Naive B cell (primary cell): ENCODE measurements at places on chromosomes 7 and 10. TPM values are rescaled to one million over a fixed set of nuclear protein-coding genes. Genes with fewer than 3 reads are reported as not detected.

GRCh38 chr7:30200591-30200990 is 65.8 kb downstream of the MTURN start:
- no peak for DNase-seq

GRCh38 chr7:3033581-3033980 is 10.1 kb downstream of the CARD11 start:
- DNase-seq = no peak

DNA sequence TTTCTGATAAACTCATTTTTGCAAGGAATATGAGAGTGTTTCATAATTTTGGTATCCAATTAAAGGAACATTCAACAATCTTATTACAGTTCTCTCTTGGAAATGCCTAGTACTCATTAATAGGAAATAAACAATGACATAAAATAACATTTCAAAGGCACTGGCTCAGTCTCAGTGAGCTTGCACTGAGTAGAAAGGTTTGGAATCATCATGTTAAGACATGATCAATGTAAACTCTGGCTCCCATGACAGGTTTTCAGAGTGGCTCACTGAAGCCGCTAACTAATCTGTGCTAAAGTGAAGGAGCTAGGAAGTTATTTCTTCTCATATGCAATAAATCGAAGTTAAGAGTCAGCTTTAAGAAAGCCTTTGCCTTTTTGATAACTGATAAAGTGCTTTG is 203.3 kb upstream of the HGF start:
- DNase-seq = no peak

- no peak for DNase-seq
These were observed 273.3 kb upstream of the LRGUK start for GRCh38 chr7:133853706-133854276.

DNA sequence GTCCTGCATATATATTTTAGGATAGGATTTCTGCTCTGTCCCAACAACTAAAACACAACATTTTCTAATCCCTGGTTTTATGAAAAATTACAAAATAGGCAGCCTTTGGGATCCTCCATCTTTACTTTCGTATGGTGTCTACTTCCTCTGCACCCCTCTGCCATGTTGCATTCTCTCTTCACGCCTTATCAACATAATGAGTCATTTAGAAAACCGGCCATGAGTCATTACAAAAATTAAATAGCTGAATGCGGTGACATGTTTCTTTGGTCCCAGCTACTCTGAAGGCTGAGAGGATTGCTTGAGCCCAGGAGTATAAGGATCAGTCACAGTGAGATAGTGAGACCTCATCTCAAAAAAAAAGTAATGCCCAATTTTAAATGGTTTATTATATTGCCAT is 148.1 kb upstream of the CELF2 start:
- DNase-seq = no peak

SSC4D gene
- not detected for polyA plus RNA-seq

ARPC1B gene
- polyA plus RNA-seq = 434 TPM

DNA sequence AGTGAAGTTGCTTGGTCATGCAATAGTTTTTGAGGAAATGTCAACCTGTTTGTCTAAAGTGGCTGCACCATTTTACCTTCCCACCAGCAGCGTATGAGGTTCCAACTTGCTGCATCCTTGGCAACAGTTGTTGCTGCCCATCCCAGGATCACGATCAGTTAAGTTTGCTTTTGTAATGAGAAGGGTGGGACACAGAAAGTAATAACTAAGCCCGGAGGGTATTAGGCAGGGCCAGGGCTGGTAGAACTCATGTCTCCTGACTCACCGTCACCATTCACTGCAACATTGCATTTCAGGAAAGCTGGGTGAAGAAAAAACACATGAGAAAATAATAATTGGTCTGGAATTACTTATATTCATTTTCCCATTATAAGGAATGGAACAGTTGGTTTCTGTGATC is 25.4 kb downstream of the CELF2 start:
- no peak for DNase-seq

DNA sequence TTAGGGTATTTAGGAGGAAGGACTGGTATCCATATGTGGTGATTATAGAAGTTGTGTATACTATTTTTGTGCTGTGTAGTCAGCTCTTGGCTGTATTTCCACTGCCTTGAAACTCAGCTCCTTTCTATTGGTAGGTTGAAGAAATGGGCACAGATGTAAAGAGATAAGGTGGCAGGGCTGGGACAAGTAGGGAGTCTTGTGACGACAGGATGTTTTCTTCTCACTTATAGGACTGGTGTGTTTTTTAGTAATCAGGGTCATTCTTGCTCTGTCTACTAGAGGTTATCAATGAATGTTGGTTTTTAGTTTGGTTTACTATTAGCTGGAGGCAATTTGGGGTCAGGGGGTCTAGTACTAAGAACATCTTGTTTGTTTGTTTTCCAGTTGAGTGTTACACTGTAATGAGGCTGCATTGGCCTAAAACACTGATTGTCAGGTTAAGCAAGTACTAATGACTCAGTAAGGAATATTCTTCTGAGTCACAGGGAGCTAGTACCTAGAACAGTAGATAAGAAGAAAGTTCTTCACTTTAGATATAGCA is 11.8 kb downstream of the UBN2 start:
- no peak for DNase-seq

- peak; percentile 64 for DNase-seq
These were observed at the start of gene ALOX5 for GRCh38 chr10:45373576-45374349. Gene ALOX5, plus strand, starts transcription at chr10:45374216. Its CDS starts 64 bp downstream, at chr10:45374280.

DNA sequence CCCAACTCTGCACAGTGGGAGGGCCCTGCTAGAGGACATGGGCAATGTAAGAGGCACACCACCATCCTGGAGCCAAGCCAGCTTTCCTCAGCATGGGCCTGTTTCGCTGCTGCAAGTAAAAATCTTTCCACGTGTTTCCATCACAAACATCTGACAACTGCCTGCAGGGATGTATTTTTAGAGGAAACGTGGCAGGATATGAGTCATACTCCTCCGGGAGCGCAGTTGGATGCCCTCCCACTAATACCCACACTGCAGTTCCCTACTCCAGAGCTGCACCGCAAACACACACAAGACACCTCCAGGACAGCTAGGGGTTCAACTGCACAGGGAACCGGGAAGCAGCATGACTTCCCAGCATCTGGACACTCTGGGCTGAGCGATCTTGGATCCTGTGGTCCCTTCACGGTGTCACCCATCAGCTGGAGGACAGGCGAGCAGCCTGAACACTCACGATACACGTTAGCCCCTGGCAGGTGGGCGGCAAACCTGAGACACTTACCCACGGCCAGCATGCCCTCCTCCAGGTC is 26.1 kb downstream of the PLAC9 start:
- DNase-seq = no peak

DNA sequence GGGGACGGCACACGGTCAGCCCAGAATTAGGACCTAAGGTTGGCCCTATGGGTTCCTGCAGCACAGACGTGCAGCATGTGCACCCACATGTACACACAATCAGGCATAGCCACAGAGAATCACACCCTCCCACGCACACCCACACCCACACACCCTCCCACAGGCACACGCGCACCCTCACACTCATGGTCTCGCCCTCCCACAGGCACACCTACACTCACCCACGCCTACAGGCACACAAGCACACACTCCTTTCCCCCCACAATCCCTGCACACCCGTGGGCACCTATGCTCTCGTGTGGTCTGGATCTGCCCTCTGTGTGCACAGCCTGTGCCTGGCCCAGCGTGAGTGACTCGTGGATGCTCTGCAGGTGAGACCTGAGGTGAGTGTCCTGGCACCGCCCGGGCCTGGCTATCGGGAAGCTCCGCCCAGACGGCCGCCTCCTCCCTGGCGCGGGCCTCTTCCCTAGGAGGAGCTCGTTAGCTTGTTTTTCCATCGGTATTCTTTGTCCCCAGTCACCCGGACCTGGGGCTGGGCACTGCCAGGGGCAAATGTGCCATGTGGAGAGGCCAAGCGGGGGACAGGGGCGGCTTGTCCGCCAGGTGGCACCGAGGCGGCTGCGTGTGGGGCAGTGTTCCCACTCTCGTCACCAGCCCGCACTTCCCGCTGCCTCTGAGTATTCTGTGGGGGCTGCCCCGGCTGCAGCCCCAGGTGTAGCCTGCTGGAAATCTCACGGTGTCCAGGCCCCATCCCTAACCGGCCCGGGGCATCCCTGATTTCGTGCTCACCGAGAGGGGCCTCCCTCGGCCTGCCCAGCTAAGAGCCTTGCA is 110.2 kb upstream of the FAM20C start:
- DNase-seq = no peak

DNA sequence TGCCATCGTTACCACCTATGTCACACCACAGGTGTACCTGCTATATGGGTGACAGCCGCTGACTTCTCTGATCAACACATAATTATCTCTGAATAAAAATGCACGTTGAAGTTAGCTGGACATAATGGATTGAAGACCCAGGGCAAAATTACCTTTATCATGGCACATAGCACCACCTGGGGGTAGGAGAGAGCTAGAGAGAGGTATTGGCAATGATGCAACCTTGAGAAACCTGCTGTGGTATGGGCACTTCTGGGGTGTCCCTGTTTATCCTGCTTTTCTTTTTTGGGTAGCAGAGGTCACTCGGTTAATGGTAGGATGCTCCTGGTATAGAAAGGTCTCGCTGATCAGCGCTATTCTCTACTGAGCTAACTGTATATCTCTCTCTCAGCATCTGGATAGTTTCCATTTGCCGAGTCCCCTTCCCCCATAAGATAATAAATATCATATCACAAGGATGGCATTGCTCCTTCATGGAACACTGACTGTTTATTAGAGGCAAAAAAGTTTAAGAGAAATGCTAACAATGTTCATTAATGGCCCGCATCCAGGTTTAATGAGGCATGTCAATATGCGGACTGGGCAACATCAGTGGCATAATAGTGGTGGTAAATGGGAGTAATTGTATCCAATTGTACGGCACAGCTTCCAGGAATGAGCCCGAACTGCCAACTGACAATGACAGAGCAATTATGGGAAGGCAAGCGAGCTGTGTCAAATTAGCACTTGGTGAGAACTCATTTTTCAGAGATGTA is 323.1 kb downstream of the TFEC start:
- peak; percentile 2 for DNase-seq

C10orf88 gene
- polyA plus RNA-seq = 8.7 TPM

SPDYE3 gene
- polyA plus RNA-seq = 8.9 TPM

VPS37D gene
- 0.23 TPM for polyA plus RNA-seq

CAV1 gene
- 7.4 TPM for polyA plus RNA-seq

AGBL3 gene
- polyA plus RNA-seq = not detected

STK31 gene
- not detected for polyA plus RNA-seq

RBP3 gene
- not detected for polyA plus RNA-seq

DNA sequence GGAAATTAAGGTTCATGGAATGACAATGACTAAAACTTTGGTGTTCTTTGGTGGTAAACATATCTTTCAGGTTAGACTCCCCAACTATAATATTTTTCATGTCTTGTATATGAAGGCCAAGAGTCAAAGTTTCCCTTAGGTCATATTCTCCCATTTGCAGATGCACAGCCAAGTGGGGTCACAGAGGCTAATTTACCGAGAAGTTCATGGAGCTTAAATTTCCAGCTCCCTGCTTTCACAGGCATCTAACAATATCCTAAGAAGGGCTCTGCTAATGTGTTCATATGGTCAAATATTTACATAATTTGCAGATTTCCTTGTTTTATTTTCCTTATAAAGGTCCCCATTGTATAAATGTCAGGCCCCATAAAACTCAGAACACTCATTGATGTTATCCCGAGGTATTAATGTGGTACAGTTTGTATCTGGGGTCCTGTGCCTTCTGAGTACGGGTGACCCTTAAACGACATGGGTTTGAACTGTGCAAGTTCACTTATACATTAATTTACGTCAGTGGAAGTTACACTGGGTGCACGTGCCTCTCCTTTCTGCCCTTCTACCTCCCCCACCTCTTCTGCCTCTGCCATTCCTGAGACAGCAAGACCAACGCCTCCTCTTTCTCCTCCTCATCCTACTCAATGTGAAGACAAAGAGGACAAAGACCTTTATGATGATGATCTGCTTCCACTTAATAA is 185.9 kb upstream of the HPS1 start:
- no peak for DNase-seq

DNA sequence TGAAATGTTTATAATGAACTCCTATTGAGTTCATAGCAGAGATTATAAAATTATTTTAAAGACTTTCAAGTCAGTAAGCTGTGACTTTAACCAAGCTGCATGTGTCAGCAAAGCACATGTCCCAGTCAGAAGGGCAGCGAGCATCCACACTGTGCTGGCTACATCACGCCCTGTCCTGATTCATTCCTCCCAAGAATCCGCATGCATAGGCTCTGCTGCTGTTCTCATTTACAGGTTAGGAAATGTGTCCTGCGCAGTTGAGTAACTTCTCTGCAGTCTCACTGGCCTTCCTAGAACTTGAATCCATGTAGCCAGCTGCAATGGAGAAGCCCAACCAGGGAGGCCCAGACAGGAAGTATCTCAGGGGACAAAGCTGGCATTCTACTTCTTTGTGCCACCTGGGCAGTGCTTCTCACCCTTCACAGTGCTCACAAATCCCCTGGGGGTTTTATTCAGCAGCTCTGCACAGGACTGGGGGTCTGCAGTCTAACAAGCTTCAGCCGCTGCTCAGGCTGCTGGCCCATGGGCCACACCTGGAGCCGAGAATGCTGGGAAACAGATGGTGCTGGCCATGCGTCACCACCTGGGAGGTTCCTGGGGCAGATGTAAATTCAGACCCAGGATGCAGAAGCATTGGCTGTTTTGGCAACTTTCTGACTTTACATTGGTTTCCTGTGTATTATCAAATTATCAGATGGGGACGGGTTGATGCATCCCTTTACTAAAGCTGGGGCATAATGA is 192.8 kb upstream of the GDF10 start:
- no peak for DNase-seq

ANXA8 gene
- not detected for polyA plus RNA-seq

DNA sequence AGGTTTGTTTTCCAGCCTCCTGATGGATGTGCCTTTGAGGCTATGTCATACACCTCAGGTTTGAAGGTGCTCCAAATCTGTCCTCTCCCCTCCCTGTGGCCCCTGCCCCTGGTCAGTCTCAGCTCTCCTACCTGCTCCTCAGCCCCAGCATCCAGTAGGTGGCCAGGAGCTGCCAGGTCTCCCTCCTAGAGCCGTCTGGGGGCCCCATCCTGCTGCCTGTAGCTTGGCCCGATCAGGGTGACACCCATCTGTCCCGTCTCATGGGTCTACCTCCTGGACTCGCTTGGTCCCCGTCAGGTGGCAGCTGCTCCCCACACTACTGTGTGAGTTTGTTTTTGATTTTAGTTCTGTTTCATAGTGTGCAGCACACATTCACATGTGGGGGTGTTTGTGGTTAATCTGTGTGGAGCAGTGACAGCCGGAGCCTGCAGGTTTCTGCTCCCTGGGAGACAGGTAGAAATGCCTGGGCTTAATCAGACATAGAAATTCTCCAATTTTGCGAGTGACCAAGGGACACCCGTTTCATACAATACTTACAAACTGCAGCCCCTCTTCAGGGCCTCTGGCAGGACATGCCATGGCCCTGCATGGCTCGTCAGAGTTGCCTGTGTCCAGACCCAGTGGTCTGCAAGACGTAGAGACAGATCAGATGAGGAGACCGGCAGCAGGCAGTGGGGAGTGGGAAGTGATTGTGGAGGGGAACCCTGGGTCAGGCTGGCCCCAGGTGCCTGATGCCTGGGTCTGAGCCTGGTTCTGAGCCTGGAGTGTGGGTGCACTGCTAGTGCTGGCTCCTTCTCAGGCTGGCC is 17.1 kb downstream of the ADCY1 start:
- DNase-seq = no peak

GRCh38 chr7:100753750-100754149 is 20.4 kb downstream of the ZAN start:
- no peak for DNase-seq
